Tibial artery (tissue), 4 donors: ENCODE measurements at places on chromosomes 6 and 20.
A peak's percentile ranks its signal among the peaks of the same experiment; 100 is the strongest.

- H3K27me3 ChIP-seq, result no peaks in the 10 kb centered on the region
- DNase-seq, result no peak
- H3K36me3 ChIP-seq, result no peaks in the 10 kb centered on the region
Observed at GRCh38 chr6:162785632-162786242, 58.0 kb downstream of the PACRG start.

- H3K4me1 ChIP-seq, result no peaks in the 10 kb centered on the region
- H3K4me3 ChIP-seq, result no peak overlapping the region
- no peak for DNase-seq
- H3K27me3 ChIP-seq, result no peaks in the 10 kb centered on the region
- H3K27ac ChIP-seq, result no peak overlapping the region
Observed at GRCh38 chr6:48570656-48571055, 459.7 kb upstream of the PTCHD4 start.

DNA sequence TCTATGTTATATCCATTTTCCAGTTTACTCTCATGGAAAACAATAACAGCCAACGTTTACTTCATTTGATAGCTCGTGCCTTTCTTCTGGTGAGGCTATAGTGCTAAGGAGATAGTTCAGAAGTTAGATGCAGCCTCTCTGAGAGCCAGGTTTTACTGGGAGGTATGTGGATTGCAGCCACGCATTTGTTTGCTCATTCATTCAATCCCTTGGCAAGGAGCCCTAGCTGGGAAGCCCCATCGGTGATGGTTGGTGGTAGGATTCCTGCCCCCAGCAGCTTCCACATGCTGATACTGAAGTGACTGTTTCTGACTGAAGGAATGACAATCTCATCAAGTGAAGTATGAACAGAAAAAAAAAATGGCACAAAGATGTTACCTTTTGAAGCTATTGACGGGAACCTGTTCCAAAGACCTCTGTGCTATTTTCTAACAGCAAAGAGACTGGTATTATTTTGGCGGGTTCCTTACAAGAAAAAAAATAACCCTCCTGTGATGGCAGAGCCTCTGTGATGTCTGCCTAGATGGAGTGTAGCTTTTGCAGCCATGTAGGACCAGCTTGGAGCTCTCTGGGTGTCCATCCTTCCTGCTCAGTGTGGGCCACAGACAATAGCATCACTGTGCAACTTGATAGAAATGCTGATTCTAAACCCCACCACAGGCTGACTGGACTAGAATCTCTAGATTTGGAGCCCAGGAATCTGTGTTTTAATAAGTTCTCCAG lies 30.6 kb downstream of the SNAP25 start:
- DNase-seq, result no peak
- no peaks in the 10 kb centered on the region for H3K27me3 ChIP-seq
- H3K27ac ChIP-seq, result no peak overlapping the region

- no peak overlapping the region for H3K27ac ChIP-seq
- no peaks in the 10 kb centered on the region for H3K36me3 ChIP-seq
- no peaks in the 10 kb centered on the region for H3K27me3 ChIP-seq
- no peak for DNase-seq
- no peaks in the 10 kb centered on the region for H3K4me1 ChIP-seq
- H3K4me3 ChIP-seq, result no peak overlapping the region
Observed at GRCh38 chr6:52293067-52293466, 8.5 kb upstream of the MCM3 start.

DNA sequence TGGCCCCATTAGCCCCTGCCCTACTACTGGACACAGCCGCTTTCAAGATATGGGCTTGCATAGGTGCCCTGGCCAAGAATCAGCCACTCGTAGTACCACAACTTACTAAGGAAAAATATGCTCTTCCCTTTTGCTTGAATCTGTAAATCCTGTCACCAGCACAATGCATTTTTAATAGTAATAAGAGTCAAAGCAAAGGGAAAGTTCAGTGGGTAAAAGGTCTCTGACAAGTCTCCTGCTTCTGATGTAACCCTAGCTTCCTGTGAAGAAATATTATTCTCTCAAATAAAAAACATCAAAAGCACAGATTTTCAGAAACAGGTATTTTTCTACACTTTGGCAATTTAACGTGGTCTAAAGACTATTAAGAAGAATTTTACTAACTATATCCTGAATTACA lies 373.8 kb downstream of the GJA1 start:
- H3K4me3 ChIP-seq, result no peak overlapping the region
- H3K36me3 ChIP-seq, result no peaks in the 10 kb centered on the region
- H3K27me3 ChIP-seq, result no peaks in the 10 kb centered on the region
- no peaks in the 10 kb centered on the region for H3K4me1 ChIP-seq
- no peak overlapping the region for H3K27ac ChIP-seq
- DNase-seq, result no peak

DNA sequence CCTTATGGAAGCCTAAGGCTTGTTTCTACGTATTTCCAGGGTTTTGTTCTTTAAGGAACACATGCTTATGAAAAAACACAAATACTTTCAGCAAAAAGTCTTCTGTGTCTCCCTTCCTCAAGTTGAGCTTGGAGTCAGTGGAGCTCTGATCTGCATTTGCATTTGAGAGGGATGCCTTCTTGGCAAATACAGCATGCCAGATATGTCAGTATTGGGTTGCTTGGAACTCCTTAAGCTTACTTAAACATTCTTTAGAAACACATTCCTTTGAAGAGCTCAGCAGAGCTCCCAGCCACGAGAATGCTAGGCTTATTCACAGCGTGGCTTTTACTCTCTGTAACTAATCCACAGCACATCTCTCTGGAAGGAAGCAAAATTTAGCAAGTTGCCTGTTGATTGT lies 68.3 kb downstream of the ANKRD6 start:
- H3K27me3 ChIP-seq, result no peaks in the 10 kb centered on the region
- DNase-seq, result no peak
- H3K36me3 ChIP-seq, result no peaks in the 10 kb centered on the region
- H3K27ac ChIP-seq, result no peak overlapping the region
- H3K4me3 ChIP-seq, result no peak overlapping the region

GRCh38 chr6:3432416-3432815 lies 24.4 kb downstream of the SLC22A23 start:
- H3K27me3 ChIP-seq, result peaks cover 6% of the 10 kb centered on the region
- H3K27ac ChIP-seq, result no peak overlapping the region
- H3K4me1 ChIP-seq, result no peaks in the 10 kb centered on the region
- no peak overlapping the region for H3K4me3 ChIP-seq
- no peaks in the 10 kb centered on the region for H3K36me3 ChIP-seq
- DNase-seq, result no peak

GRCh38 chr6:2215342-2215741 lies 30.1 kb downstream of the GMDS start:
- H3K4me3 ChIP-seq, result no peak overlapping the region
- no peaks in the 10 kb centered on the region for H3K27me3 ChIP-seq
- H3K27ac ChIP-seq, result no peak overlapping the region
- H3K4me1 ChIP-seq, result no peaks in the 10 kb centered on the region
- no peak for DNase-seq

- peak; percentile 47 for DNase-seq
- H3K36me3 ChIP-seq, result no peaks in the 10 kb centered on the region
- no peaks in the 10 kb centered on the region for H3K4me1 ChIP-seq
- H3K27ac ChIP-seq, result no peak overlapping the region
- H3K4me3 ChIP-seq, result no peak overlapping the region
Observed at GRCh38 chr6:167047554-167047953, 48.4 kb downstream of the CEP43 start.

- no peak for DNase-seq
- H3K27me3 ChIP-seq, result no peaks in the 10 kb centered on the region
- H3K4me3 ChIP-seq, result no peak overlapping the region
- no peaks in the 10 kb centered on the region for H3K4me1 ChIP-seq
Observed at GRCh38 chr20:56765172-56766073, 136.3 kb downstream of the TFAP2C start.

- DNase-seq, result no peak
- H3K4me3 ChIP-seq, result no peak overlapping the region
- no peaks in the 10 kb centered on the region for H3K36me3 ChIP-seq
- no peaks in the 10 kb centered on the region for H3K4me1 ChIP-seq
- peak overlapping the region; percentile 52 for H3K27ac ChIP-seq
Observed at GRCh38 chr20:45432294-45432693, 16.4 kb downstream of the PIGT start.

DNA sequence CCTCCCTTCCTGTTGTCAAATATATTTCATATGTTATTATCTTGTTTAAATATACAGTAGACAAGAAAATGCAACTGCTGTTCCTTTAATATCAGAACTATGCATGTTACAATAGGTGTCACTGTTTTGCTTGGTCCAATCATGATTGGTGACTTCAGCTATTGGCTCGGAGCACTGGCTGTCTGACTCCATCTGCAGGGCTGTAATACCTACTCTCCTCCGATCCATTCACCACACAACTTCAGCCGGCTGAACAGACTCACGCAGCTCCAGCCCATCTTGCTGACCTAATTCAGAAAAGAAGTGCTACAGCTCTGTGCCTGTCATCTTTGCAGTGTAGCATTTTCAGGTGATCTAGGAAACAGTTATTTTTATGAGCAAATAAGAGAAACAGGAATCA lies at the start of gene BTBD3:
TSS of gene BTBD3 (plus strand) at position 231 of the 400 bp plus-strand sequence. CDS start 383 bp downstream, outside the sequence.
- H3K27ac ChIP-seq, result no peak within 1 kb of the TSS
- H3K4me3 ChIP-seq, result peak within 1 kb of the TSS; percentile 21
- H3K4me1 ChIP-seq, result peaks cover 17% of the 10 kb centered on the region

- no peak for DNase-seq
- H3K36me3 ChIP-seq, result no peaks in the 10 kb centered on the region
- H3K27ac ChIP-seq, result no peak overlapping the region
- H3K4me3 ChIP-seq, result no peak overlapping the region
- H3K27me3 ChIP-seq, result no peaks in the 10 kb centered on the region
Observed at GRCh38 chr6:101489456-101489855, 95.9 kb downstream of the GRIK2 start.

- peak overlapping the region; percentile 98 for H3K27ac ChIP-seq
- H3K4me1 ChIP-seq, result peaks cover 27% of the 10 kb centered on the region
- H3K4me3 ChIP-seq, result peak overlapping the region; percentile 93
- peaks cover 18% of the 10 kb centered on the region for H3K36me3 ChIP-seq
Observed at GRCh38 chr6:41785689-41786450, 1.6 kb upstream of the TOMM6 start.

DNA sequence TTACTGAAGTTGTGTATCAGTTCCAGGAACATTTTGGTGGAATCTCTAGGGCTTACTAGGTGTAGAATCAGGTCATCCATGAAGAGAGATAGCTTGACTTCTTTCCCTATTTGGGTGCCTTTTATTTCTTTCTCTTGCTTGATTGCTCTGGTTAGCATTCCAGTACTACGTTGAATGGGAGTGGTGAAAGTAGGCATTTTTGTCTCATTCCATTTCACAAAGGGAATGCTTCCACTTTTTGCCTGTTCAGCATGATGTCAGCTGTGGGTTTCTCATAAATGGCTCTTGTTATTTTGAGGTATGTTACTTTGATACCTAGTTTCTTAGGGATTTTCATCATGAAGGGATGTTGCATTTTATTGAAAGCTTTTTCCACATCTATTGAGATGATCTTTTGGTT lies 195.3 kb downstream of the MOXD1 start:
- H3K27me3 ChIP-seq, result no peaks in the 10 kb centered on the region
- no peak overlapping the region for H3K27ac ChIP-seq
- no peak for DNase-seq
- no peak overlapping the region for H3K4me3 ChIP-seq
- H3K36me3 ChIP-seq, result no peaks in the 10 kb centered on the region

- peaks cover 42% of the 10 kb centered on the region for H3K4me1 ChIP-seq
- H3K27me3 ChIP-seq, result no peaks in the 10 kb centered on the region
- H3K36me3 ChIP-seq, result no peaks in the 10 kb centered on the region
- no peak overlapping the region for H3K27ac ChIP-seq
- DNase-seq, result no peak
Observed at GRCh38 chr6:128275681-128276080, 244.7 kb downstream of the PTPRK start.

DNA sequence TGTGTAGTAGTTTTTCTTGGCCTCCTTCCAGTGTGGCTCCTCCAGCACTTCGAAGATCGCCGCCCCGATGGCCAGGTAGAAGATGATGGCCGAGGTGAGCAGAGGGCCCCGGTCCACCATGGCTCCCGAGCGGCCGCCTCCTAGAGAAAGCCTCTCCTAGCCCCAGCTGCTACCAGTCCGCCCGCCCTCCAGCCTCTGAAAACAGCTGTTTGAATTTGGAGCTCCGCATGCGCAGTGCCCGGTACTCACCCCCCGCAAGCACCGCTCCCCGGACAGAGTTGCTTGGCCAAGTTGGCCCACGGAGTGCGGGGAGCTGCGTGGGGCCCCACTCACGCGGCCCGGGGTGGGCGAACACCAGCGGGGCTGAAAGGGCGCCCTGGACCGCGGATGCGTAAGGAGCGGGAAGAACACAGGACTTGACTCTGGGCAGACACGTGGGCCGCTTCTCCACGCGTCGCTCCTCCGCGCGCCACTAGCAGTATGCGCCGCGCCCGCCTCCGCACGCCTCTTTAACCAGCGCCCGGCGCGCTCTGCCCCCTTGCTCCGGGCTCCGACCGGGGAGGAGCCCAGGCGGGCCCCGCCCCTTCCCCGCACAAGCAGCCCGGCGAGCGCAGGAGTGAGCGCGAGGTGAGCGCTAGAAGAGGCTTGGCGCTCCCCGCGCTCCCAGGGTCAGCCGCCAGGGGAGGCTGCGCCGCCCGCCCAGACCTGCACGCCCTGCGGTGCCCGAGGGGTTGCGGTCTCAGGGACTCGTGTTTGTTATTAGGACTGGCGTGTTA lies at the start of gene KCNK5:
TSS of gene KCNK5 (minus strand) at position 484 of the 776 bp plus-strand sequence. CDS start at position 120, 364 bp downstream.
- H3K27me3 ChIP-seq, result peaks cover 29% of the 10 kb centered on the region
- no peaks in the 10 kb centered on the region for H3K36me3 ChIP-seq
- H3K4me3 ChIP-seq, result peak within 1 kb of the TSS; percentile 44
- peak; percentile 70 for DNase-seq
- no peak within 1 kb of the TSS for H3K27ac ChIP-seq
- no peaks in the 10 kb centered on the region for H3K4me1 ChIP-seq

DNA sequence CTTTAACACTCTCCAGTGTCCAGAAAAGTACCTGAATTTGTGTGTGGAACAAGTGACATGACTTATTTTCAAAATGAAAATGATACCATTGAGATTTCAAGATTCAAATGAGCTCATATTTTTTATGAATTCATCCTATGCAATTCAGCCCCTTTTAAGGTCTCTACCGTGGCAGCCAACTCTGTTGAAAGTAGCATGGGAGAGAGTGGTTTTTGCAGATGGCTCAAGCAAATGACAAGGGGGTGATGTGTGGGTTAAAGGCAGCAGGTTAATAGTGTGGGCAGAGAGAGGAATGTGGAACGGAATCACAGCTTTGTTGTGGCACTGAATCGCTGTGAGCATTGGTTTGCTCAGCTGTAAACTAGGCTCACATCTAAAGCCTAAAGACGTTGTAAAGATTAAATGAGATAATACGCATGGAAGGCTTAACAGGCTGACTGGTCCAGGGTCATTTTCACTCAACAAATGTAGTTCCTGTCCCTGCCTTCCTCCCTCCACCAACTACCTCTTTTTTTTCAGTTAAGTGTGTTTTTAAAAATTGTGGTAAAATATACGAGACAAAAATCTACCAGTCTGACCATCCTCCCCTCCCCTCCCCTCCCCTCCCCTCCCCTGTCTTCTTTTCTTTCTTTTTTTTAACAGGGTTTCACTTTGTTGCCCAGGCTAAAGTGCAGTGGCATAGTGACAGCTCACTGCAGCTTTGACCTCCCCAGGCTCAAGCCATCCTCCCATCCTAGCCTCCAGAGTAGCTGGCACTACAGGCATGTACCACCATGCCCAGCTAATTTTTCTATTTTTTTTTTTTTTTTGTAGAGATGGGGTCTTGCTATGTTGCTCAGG lies 114.7 kb upstream of the ZNF217 start:
- H3K36me3 ChIP-seq, result no peaks in the 10 kb centered on the region
- DNase-seq, result no peak
- H3K4me1 ChIP-seq, result no peaks in the 10 kb centered on the region
- no peaks in the 10 kb centered on the region for H3K27me3 ChIP-seq
- H3K27ac ChIP-seq, result peak overlapping the region; percentile 10
